ENCODE measurements at places on chromosomes 5 and 9.

DNA sequence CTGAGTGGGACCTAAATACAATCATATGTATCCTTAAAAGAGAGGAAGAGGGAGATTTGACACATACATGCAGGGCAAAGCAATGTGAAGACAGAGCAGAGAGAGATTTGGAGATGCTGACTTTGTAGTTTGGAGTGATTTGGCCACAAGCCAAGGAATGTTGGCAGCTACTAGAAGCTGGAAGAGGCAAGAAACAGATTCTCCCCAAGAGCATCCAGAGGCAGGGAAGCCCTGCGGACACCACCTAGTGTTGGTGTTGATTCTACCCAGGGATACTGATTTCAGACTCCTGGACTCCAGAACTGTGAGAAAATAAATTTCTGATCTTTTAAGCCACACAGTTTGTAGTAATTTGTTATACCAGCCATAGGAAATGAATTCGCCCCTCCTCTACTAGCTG, 64.9 kb upstream of the OSMR start:
- DNase-seq: peak; percentile 6

DNA sequence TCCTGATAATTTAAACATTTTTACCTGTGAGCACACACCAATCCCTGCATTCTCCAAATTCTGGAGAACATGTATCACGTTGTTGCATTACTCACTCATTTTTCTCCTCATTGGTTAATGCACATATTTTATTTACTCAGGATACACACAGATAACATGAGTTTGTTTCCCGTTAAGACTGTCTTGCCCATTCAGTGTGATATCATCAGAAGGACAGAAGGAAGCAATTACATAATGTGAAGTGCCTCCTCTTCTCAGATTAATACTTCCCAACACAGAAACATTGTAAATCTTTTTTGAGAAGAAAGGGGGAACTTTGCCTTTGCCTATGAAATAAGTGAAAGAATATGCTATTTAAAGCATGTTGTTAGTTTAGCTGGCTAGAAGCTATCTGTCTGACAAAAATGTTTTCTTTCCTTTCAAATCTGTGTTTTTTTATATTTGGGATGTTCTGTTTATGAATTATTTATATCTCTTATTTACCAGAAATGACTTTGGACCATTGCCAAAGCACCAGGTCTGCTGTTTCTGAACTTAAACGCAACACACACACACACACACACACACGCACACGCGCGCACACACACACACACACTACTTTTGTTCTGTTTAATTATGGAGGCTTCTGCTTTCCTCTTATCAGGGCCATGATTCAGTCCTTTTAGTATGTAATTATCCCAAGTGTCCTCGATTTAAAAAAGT, 186.5 kb downstream of the CHSY3 start:
- DNase-seq: no peak

DNA sequence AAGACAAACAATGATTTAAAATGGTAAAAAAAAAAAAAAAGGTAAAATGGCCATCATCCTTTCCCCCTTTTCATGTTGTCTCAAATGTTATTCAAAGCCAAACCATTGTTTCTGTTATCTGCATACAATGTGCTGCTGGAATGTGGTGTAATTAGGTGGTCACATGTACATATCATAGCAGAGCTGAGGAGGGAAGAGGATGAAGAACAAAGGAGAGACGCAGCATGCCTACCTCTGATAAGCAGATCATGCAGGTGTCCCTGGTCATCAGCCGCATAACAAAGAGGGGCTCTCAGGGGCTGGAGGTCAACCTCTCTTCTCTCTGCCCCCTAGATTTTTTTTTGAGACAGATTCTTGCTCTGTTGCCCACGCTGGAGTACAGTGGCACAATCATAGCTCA, 141.0 kb downstream of the CARTPT start:
- no peak for DNase-seq

GRCh38 chr5:10793785-10794184, 32.8 kb upstream of the DAP start:
- DNase-seq: no peak

DNA sequence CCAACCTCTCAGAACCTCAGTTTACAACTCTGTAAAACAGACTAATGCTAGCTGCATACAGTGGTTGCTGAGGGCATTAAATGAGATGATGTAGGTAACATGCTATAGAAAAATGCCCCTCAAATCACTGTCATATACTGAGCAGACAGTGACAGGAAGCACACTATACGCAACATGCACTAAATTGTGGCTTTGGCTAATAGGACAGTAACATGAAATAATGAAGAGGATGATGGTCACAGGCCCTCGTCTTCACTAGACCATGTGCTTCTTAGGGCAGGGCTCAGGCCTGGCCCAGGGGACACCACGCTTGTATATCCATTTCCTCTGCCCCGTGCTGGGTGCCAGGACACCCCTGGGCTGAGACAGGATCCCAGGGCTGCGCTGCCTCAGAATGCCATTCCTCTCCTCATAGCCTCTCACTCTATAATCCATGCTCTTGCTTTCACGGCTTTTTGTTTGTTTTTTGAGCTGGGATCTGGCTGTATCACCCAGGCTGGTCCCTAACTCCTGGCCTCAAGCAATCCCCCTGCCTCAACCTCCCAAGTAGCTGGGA, 18.9 kb downstream of the CSF1R start:
- DNase-seq: no peak

DNA sequence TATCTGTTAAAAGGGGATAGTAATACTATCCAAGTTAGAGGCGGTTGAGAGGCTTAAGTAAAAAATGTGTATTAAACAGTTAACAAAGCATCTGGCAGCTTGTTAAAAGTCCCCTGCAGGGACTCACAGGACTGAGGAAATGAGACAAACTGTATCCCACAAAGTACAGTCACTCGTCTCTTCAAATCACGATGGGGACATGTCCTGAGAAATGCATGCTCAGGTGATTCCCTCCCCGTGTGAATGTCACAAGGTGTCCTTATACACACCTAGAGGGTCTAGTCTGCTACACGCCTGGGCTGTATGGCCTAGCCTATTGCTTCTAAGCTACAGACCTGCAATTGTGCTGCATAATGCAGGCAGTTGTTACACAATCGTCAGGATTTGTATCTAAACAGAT, 237.0 kb downstream of the IRX2 start:
- no peak for DNase-seq

DNA sequence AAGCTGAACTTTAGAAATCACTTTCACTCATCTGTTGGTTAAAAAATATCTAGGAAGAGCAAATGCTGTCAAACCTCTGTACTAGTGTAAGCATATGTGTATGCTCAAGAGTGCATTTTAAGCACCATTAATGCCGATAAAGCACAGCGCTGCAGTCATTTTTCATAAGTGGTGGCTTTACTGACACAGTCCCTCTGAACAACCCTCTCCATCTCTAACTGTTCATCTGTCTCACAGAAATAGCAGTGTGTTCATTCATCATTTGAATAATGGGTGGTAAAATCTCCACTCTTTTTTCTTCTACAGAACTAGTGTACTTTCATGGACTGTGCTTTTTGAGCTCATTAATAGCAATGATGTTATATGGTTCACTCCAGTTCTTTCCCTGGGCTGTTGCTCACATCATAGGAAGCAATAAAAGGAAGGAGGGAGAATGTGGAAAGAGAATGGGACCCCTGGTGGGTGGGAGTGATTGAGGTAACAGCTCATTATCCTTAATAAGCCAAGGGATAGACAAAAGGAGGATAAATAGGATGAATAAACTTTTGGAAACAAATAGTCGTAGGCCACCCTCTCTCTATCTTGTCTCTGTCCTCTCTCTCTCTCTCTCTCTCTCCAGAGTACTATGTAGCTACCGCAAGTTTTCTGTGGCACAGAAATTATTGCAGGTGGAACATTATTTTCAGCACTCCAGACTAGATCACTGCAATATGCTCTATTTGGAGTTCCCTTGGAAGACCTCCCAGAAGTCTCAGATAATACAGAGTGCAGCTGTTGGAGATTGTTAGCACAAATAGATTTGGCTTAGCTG, 117.9 kb upstream of the PRDM9 start:
- DNase-seq: no peak

GRCh38 chr5:180105827-180106312, 34.3 kb upstream of the RNF130 start:
- no peak for DNase-seq

GRCh38 chr9:98228392-98229089, 26.9 kb downstream of the TBC1D2 start:
- no peak for DNase-seq

DNA sequence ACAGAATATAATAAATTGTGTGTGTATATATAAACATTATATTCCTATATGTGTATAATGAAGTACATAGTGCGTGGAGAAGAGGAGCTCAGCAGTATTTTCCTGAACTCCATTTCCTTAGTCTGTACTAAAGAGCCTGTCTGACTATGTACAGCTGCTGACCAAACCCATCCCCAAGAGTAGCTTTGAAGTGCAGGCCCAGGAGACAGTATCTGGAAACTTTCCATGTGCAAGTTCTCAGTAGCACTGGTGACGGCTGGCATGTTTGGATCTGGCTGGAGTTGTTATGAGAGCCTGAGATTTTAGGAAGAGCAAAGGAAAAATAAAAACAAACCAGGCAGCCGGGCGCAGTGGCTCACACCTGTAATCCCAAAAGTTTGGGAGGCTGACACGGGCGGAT, 244.2 kb downstream of the RFK start:
- no peak for DNase-seq

GRCh38 chr5:40043916-40044315, 619.1 kb upstream of the DAB2 start:
- DNase-seq: no peak

- no peak for DNase-seq
Observed at GRCh38 chr5:80251636-80252035, 4.2 kb downstream of the SERINC5 start.

DNA sequence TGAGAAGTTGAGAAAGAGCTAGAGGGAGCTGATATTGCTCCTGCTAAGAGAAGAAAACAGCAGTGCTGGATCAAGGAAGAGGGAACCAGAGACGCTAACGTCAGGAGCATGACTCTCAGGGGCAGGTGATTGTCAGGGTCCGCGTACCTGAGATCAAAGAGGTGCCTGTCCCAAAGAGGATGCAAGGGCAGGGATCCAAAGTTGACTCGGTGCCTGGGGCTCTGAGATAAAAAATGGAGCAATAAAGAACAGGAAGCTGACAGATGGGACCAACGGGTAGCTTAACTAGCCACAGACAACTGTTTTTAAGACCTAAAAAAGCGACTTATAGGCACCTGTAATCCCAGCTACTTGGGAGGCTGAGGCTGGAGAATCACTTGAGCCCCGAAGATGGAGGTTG, 517.8 kb downstream of the IRX1 start:
- no peak for DNase-seq

DNA sequence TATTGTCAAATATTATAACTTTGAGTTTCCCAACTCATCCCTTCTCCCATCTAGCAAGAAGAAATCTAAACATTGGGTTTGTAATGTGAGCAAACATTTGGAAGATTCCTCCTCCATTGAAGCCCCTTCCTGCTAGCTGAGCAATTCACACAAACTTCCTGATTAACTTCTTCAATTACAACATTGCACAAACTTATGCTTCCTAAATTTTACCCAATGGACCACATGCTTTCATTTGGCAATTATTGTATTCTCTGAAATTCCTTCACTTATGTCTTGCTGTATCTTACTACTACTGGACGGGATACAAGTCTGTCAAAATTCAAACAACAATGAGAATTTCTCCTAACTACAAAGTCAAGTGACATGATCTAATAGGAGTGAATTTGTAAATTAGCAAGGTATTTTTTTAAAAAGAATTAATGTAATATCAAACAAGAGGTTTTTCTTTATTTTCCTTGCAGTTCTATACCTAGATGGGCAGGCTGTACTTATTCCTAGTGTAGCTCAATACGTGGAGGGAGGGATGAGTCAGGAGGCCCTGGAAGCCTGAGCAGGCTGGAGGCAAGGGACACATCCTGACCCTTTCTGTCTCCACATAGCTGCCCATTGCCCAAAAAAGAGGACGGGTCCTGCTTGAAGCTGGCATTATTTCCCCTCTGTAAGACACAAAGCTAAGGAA, 11.8 kb upstream of the IFNW1 start:
- DNase-seq: no peak

DNA sequence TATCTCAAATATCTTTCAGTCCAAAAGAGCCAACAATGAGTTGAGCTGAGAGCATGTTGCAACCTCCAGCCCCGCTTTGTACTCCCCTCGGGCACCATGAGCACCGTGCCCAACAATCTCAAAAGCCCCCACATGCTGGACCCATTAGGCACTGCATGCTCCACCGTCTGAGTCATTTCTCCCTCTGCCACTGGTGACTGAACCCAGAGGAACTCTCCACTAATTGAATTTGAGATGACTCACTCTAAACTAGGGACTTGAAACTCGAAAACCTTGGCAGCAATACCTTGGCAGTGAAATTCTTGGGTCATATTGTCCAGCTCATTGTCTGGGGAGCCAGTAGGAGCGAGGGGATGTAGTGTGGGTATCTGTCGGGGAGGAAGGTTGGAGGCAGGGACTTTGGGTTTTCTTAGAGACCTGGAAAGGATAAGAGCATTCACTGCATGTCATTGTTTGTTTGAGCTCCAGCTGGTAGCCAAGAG, 49.9 kb upstream of the SLIT3 start:
- peak; percentile 1 for DNase-seq

GRCh38 chr9:127502706-127503378, 51.5 kb downstream of the LRSAM1 start:
- DNase-seq: no peak

DNA sequence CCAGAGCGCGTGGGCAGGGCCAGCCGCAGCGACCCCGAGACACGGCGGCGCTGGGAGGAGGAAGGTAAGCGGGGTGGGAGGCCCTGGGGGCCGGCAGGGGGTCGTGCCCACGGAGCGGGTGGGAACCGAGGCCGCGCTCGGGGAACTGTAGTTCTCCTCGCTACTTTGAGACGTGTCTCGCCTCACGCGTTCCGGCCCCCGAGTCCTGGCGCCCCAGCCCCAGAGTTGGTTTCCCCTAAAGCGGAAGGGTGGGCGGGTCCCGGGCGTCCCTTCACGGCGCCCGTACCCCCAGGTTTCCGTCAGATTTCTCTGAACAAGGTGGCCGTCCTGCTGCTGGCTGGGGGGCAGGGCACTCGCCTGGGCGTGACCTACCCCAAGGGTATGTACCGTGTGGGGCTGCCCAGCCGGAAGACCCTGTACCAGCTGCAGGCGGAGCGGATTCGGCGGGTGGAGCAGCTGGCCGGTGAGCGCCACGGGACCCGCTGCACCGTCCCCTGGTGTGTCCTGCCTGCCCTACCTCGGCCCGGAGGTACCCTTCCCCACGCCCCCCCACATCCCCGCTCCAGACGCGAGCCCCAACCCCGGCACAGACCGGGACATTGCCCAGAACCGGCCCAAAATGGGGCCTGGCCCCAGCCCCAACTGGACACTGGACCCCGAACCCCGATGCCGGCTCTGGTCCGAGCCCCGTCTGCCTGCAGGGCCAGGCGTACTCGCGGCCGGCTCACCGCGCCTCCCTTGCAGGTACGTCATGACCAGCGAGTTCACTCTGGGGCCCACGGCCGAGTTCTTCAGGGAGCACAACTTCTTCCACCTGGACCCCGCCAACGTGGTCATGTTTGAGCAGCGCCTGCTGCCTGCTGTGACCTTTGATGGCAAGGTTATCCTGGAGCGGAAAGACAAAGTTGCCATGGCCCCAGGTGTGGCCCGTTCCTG, 709 bp downstream of the UAP1L1 start:
- no peak for DNase-seq

Measured in foreskin melanocyte (primary cell).